ENCODE measurements at places on chromosomes 11 and 22. TPM values are rescaled to one million over a fixed set of nuclear protein-coding genes. Genes with fewer than 3 reads are reported as not detected.

Gene SWAP70
- total RNA-seq: 13.1 TPM

Gene APOBEC3F
- 2.1 TPM for total RNA-seq

Gene CDC42BPG
- total RNA-seq: 15.9 TPM

Gene MMP12
- total RNA-seq: not detected

Gene PGA5
- total RNA-seq: not detected

Gene DDX6
- 41.9 TPM for total RNA-seq

Gene KBTBD3
- total RNA-seq: 3.6 TPM

Gene ARHGAP8
- total RNA-seq: 29.4 TPM

Gene CCDC73
- 0.19 TPM for total RNA-seq

Gene KCNJ4
- not detected for total RNA-seq

Gene TBX10
- not detected for total RNA-seq

Gene C11orf42
- not detected for total RNA-seq

Gene HINFP
- total RNA-seq: 5.2 TPM

Gene TRPC6
- 0.63 TPM for total RNA-seq

Gene HTR3A
- total RNA-seq: not detected

Gene OR52I1
- total RNA-seq: not detected

Gene TREH
- not detected for total RNA-seq

Gene TMPRSS6
- total RNA-seq: not detected

Gene ANKK1
- 1.2 TPM for total RNA-seq

Gene CATSPERZ
- total RNA-seq: 0.63 TPM

Gene LMF2
- 55.9 TPM for total RNA-seq

Gene MMP13
- 2.3 TPM for total RNA-seq

Gene CTSF
- 4.6 TPM for total RNA-seq

Gene DMC1
- total RNA-seq: 1.6 TPM

Gene RASD2
- not detected for total RNA-seq

Gene CCDC88B
- 8.7 TPM for total RNA-seq

Gene VSIG10L2
- total RNA-seq: not detected

Gene SLC22A8
- not detected for total RNA-seq

Gene PRG2
- not detected for total RNA-seq

Gene SEPTIN3
- total RNA-seq: not detected

Gene C11orf21
- total RNA-seq: not detected

Gene SCUBE2
- total RNA-seq: not detected

Gene USP2
- total RNA-seq: 1.9 TPM

Gene NNMT
- 5.4 TPM for total RNA-seq

Gene PACSIN3
- total RNA-seq: 85.1 TPM

Gene MOB2
- 17.3 TPM for total RNA-seq

Gene OR10V1
- total RNA-seq: not detected

Gene SOX6
- 2.0 TPM for total RNA-seq

Gene LGALS1
- total RNA-seq: 4,536 TPM

Gene OR10AG1
- not detected for total RNA-seq

Gene OOSP4B
- total RNA-seq: not detected

Gene MUC2
- not detected for total RNA-seq

Gene PRG3
- total RNA-seq: not detected

Gene KRTAP5-2
- total RNA-seq: not detected

Gene LRRC56
- 0.23 TPM for total RNA-seq

Gene OSM
- not detected for total RNA-seq

Gene TEX54
- total RNA-seq: not detected

Gene KIAA1671
- 38.3 TPM for total RNA-seq

Gene ASPHD2
- 5.4 TPM for total RNA-seq

Gene ZP1
- total RNA-seq: not detected

Data from airway epithelial cell (primary cell).